Ovary (tissue), 10 donors: ENCODE measurements at places on chromosomes 5 and 9.

- peak; percentile 9 for DNase-seq
Observed at GRCh38 chr5:851553-851952, 767 bp upstream of the ZDHHC11 start.

- no peak for DNase-seq
Observed at GRCh38 chr5:92402956-92403702, 1020.0 kb upstream of the ARRDC3 start.

DNA sequence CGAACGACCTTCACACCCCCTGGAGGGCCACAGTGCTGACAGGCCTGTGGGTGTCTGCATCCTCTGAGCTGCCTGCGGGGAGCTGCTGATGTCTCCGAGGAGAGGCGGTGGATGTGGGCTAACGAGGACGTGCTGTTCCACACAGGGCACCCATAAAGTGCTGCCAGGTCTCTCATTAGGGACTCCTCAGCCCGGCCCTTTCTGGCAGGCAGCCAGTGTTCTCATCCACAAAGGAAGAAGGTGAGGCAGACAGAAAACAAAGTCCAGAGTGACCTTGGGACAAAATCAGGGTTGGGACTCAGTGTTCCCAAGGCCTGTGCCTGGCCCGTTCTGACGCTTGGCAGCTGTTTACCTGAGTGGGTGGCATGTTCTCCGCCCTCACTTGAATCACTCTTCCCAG lies 29.3 kb downstream of the CARTPT start:
- DNase-seq, result peak; percentile 83

DNA sequence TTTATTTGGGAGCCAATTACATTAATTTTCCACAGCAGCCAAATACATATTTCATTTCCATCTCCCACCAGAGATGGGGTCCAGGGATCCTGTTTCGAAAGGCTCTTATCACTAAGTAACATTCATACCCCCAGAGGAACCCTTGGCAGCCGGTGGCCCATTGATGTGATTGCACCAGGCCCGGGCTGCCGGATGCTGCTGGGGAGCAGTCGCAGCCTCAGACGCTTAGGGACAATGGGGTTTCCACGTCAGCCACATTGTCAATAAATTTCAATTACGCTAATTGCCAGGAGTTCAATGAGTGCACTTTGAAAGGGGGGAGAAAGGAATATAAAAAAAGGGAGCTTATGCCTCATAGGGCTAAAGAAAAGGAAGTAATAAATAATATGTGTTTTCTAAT lies 478.8 kb upstream of the ADAMTS16 start:
- DNase-seq, result no peak

GRCh38 chr9:14251154-14252071 lies 62.5 kb downstream of the NFIB start:
- peak; percentile 56 for DNase-seq

- no peak for DNase-seq
Observed at GRCh38 chr9:118529210-118529609, 825.0 kb downstream of the TLR4 start.

DNA sequence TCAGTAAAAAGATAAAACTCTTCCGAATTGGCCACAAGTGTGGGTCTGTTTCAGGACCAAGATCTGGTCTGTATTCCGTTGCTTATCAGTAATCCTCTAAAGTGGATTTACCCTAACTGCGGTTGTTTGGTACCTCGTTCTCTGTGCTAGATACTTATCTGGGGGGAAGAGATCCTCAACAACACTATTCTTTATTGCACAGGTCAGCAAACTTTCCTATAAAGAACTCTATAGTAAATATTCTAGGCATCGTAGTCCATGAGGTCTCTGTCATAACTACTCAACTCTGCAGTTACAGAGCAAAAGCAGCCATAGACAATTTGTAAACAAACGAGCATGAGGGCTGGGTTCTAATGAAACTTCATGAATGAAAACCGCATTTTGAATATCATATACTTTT lies 335.8 kb upstream of the KIF2A start:
- DNase-seq, result no peak

DNA sequence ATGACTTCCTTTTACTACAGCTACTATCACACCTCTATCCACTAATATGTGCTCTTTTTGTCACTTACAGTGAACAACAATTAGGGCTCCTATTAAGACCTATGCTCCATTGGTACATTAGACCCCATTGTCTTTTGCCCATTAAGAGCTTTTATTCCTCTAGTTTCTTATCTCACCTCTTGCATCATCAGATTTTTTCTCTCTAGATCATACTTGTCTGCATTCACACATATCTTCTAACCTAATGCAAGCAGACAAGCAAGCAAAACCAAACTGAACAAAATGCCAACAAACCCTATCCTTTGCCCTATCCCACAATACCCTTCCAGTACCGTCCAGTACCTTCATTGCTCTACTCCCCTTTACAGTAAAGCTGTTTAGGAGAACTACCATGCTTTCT lies 10.1 kb upstream of the RBM27 start:
- DNase-seq, result no peak

DNA sequence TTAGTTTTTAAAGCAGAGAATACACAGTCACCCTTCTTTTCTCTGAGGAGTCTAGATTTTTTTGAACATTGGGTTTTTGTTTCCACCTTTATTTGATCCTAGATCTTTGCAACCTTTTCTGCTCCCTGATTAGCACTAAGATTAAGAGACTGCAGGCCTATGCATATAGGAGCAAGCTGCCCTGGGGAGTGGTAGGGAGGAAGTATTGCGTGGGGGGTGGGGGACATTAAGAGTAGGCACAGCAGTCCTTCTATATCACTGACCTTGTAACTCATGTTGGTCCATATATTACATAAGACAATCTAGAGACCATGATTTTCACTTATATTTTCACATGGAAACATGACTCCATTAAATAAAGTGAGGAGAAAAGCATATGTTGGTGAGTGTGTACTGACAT lies 149.1 kb downstream of the ADGRV1 start:
- no peak for DNase-seq

GRCh38 chr5:37045703-37046102 lies 169.1 kb downstream of the NIPBL start:
- no peak for DNase-seq

DNA sequence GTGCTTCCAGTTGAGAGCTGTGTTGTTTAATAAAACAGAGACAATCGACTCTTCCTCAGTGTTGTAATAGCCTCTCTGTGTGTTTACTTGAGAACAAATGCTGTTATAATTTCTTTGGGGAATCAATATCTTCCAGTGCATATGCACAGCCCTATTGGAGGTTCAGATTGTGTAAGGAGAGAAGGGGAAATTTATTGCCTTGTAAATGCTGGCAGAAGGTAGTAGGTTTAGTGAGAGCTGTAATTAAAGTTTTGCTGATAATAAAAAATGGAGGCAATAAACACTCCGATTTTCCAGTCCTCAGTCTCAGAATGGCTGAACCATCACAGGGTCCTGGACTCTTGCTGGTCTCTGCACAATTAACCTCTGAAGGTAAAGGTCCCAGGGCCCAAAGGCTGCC lies 128.3 kb downstream of the C5orf15 start:
- DNase-seq, result no peak

DNA sequence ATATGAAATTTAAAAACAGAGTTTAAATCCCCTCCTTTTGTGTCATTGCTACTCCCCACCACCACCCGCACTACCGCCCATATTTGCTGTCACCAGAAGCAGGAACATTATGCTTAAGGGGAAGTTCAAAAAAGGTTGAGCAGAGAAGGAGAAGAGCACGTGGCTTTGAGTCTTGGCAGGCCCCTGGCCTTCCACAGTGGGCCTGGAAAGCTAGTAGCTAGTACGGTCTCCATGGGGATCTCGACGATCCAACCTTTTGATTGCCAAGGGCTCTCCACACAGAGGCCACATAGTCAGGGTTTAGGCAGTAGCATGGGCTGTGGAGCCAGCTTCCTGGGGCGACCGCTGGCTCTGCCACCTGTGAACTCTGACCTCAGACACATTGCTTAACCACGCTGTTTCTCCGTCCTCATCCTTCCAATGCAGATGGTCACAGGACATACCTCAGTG lies 90.1 kb downstream of the GOLPH3 start:
- no peak for DNase-seq

DNA sequence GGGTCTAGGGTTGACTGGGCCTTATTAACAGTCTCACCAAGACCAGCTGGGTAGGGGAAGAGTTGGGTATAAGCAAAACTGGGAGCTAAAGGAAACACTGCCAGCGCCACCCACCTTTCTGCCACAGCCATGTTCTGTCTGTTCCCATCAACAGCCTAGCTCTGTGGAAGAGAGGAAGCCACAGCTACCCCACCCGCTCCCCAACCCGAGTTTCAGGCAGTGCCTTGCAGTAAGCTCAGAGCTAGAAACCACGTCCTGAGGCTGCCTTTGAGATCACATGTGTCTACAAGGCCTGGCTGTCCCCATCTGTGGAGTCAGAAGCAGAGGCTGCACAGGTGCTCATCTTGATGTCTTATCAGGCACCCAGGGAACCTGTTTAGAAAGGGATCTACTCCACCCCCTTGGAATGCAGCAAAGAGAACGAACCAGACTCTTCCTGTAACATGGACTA lies 15.3 kb downstream of the HNRNPH1 start:
- peak; percentile 40 for DNase-seq

GRCh38 chr5:83015676-83016075 lies 61.5 kb downstream of the TMEM167A start:
- DNase-seq, result no peak

DNA sequence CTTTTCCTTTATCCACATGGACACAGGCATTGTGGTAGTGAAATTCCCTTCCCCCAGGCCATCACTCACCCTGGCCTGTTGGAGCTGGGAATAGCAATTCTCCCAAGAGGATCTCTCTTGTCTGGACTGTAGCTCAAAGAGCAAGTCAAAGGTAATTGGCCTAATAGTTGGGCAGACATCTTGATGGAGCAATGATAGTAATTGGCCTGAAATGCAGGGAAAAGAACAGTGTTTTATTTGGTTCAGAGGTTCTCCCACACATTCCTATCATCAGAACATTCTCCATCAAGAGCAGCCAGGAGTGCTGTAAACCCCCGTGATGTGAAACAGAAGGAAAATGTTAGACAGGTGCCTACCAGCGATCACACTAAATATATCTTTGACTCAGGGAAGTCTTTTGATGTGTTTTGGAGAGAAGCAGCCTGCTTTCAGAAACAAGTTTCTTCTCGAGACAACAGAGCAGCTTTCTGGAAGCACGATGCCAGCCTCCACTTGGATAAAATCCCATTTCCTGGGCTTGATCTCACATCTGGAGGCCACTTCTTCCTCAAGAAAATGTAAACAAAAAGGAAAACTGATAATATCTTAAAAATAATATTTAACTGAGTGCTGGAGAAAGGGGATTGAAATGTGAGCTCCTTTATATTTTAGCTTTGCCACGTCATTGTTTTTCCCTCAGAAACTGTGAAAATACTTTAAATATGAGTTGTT lies 198.1 kb upstream of the WWC1 start:
- no peak for DNase-seq

DNA sequence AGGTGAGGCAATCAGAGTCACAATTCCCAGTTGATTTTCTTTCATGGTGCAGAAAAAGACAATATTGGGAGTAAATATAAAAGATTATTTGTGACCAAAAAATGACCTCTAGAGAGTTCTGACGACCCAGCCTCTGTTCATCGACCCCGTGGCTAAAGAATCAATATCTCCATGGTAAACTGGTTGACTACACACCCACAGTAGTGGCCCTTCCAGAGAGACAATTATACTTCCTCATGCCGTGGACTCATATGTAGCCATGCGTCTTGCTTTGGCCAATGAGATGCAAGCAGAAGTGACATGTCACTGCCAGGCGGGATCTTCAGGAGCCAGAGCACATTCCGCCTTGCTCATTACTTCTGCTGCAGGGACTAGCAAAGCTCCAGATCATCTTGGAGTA lies 163.3 kb upstream of the RAD23B start:
- no peak for DNase-seq

- DNase-seq, result no peak
Observed at GRCh38 chr5:141917760-141918159, 5.9 kb upstream of the DELE1 start.

DNA sequence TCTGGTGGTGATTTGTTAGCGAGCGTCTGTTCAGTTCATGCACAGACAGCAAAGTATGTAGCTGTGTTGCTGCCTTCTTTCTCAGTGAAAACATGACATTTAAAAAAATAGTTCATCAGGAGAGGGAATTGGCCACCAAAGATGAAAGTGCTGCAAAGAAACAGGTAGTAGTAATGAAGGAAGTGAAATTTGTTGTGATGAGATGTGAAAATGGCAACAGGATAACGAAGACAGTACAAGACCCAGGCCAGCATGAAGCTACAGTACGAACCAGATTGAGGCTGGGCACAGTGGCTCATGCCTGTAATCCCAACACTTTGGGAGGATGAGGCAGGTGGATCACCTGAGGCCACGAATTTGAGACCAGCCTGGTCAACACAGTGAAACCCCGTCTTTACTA lies 136.0 kb downstream of the SMARCA2 start:
- DNase-seq, result no peak

DNA sequence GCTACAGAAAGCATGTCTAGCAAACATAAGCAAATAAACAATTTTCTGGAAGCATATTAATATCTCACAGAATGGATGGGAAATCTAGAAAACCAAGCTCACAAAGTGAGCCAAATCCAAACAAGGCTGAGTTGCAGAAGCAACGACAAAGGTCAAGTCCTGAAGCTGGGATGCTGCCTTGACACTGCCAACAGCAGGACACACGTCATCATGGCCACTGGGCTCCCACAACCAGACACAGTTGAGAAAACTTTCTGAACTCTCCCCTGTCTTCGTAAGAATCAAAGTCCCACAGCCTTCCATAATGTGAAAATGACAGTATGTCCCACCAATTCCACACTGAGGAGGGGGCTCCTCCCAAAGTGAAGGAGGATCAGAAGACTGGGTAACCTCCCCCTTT lies 37.6 kb downstream of the EPB41L4A start:
- no peak for DNase-seq

GRCh38 chr5:10374046-10375022 lies 20.8 kb downstream of the MARCHF6 start:
- no peak for DNase-seq

- DNase-seq, result no peak
Observed at GRCh38 chr5:73674669-73675004, 48.6 kb downstream of the ARHGEF28 start.

DNA sequence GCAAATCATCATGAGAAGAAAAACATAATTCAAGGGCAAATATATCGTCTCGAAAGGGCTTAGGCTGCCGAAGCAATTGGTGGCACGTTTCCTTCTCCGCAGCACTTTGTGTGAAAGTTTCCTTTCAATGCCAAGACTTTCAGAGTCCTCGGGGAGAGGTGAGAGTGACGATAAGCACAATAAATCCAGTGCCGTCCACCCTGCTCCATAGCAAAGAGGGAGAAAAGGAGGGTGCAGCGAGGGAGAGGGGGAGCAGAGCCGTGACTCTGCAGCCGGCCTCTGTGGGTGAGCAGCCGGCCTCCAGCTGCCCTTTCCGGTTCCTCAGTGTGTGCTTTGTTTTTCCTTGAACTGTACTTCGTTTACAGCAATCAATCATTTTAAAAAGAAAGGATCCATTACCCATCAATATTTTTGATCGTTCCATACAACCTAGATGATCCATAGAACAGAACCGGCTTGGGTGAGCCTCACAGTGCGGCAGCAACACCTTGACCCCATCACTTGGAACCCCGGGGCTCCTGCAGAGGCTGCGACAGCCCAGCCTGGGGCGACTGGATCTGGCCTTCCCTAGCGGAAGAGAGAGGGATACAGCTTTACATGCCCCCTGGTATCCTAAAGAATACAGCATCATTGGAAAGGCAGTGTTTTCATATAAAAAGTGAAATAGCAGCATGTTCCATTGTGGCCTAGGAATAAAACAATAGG lies 247.0 kb upstream of the IRX4 start:
- no peak for DNase-seq

- DNase-seq, result no peak
Observed at GRCh38 chr5:178298283-178298807, 65.7 kb upstream of the PHYKPL start.

GRCh38 chr9:81665322-81665871 lies 23.9 kb downstream of the TLE1 start:
- DNase-seq, result no peak

- DNase-seq, result no peak
Observed at GRCh38 chr5:174239718-174240117, 194.2 kb downstream of the NSG2 start.
